ENCODE measurements at places on chromosomes 5 and 9.
A peak's percentile ranks its signal among the peaks of the same experiment; 100 is the strongest.

DNA sequence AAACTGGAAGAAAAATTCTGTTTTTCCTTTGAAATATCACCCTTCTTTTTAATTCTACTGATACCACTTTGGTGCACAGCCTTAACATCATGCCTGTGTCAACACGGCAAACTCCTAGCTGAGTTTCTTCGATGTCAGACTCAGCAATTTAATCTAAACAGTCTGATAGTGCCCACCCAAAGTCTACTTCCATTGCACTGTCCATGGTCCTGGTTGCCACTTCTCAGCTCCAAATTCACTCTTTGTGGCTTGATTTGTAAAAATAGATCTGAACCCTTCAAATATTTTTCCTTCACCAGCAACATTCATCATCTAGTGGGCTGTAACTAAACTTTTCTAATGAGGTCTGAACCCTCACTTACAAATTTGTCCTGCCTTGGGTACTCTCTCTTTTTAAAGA, 107.8 kb downstream of the NUDT12 start:
- no peak for DNase-seq

- DNase-seq: no peak
Measured at GRCh38 chr9:78288214-78288892, 8.6 kb upstream of the PSAT1 start.

- peak; percentile 81 for DNase-seq
Measured at GRCh38 chr5:110726249-110727024, at the start of gene TMEM232. Gene TMEM232, minus strand, starts transcription at chr5:110726671. Its CDS starts 59,319 bp downstream, at chr5:110667352.

- DNase-seq: no peak
Measured at GRCh38 chr9:134185536-134186011, 21.2 kb upstream of the RNU6ATAC start.

GRCh38 chr9:5628530-5629311, at the start of gene RIC1:
Gene RIC1, plus strand, starts transcription at chr9:5629107. Its CDS starts 203 bp downstream, at chr9:5629310.
- peak; percentile 95 for DNase-seq

DNA sequence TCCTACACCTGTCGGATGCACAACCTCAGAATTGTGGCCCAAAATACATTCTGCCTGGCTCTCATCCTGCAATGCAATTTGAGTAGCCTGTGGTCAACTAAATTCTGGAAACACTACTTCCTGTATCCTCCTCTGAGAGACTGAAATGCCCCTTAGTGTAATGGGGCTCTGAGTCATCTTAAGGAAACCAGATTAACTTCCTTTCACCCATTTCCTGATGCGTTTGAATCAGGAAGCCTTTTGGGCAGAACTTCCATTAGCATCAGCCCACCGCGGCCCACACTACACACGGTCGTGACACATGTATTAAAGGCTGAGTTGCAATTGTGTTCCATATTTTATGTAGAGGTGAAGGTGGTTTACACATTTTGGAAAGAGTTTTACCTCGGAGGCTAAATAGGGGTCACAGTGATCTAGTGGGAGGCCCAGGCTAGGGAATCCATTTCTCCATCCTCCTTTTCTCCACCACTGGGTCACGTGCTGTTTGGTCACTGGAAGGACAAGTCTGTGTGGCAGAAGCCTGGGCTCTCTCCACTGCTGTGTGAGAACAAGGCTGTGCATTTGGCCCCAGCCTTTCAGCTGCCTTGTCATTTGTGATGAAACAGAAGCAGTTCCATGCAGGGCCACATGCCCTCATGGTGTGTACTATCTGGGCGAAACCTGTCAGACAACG, 55.9 kb downstream of the DAP start:
- no peak for DNase-seq

DNA sequence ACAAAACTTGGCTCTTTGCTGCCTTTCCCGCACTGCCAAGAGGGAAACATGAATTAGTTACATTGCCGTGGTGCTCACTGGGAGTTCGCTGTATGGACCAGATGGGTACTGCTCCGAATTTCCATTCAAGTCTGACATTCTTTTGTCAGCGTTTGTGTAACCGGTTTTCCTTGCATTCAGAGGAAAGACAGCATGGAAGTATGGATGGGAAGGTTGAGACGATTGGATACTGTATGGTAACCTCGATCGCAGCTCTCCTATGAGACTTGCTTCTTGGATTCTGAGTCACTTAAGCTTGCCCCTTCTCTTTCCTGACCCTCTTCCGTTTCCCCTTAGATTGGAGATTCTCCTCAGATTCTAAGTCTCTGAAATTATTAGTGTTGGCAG, 625 bp upstream of the UBLCP1 start:
- DNase-seq: no peak

Data from ecto neural progenitor cell (in vitro differentiated cells).